ENCODE measurements at places on chromosomes 12 and 14. TPM values are rescaled to one million over a fixed set of nuclear protein-coding genes. Genes with fewer than 3 reads are reported as not detected.

- no peaks in the 10 kb centered on the region for H3K36me3 ChIP-seq
- H3K27ac ChIP-seq: no peak overlapping the region
- DNase-seq: no peak
Measured at GRCh38 chr14:36505892-36506731, 13.9 kb downstream of the NKX2-1 start.

GRCh38 chr14:98498019-98498885 is 773.7 kb downstream of the BCL11B start:
- H3K4me3 ChIP-seq: no peak overlapping the region
- H3K36me3 ChIP-seq: no peaks in the 10 kb centered on the region
- DNase-seq: no peak
- H3K4me1 ChIP-seq: no peaks in the 10 kb centered on the region
- H3K27me3 ChIP-seq: no peaks in the 10 kb centered on the region

- no peak overlapping the region for H3K4me3 ChIP-seq
- H3K27me3 ChIP-seq: no peaks in the 10 kb centered on the region
- no peaks in the 10 kb centered on the region for H3K36me3 ChIP-seq
- DNase-seq: no peak
- H3K4me1 ChIP-seq: no peaks in the 10 kb centered on the region
- no peak overlapping the region for H3K27ac ChIP-seq
Measured at GRCh38 chr12:90630006-90630405, 325.0 kb downstream of the CCER1 start.

- H3K4me1 ChIP-seq: no peaks in the 10 kb centered on the region
- no peak overlapping the region for H3K4me3 ChIP-seq
- DNase-seq: no peak
- no peaks in the 10 kb centered on the region for H3K36me3 ChIP-seq
Measured at GRCh38 chr14:34318014-34318413, 144.0 kb downstream of the SPTSSA start.

- DNase-seq: no peak
- H3K36me3 ChIP-seq: peaks cover 16% of the 10 kb centered on the region
- no peaks in the 10 kb centered on the region for H3K4me1 ChIP-seq
- no peak overlapping the region for H3K4me3 ChIP-seq
- no peak overlapping the region for H3K27ac ChIP-seq
Measured at GRCh38 chr14:96565811-96566210, 63.6 kb downstream of the PAPOLA start.

GRCh38 chr14:93970585-93970964 is 5.8 kb downstream of the ASB2 start:
- no peaks in the 10 kb centered on the region for H3K27me3 ChIP-seq
- no peaks in the 10 kb centered on the region for H3K36me3 ChIP-seq
- no peak overlapping the region for H3K4me3 ChIP-seq

GRCh38 chr12:89880690-89881350 is 172.2 kb upstream of the ATP2B1 start:
- H3K27ac ChIP-seq: no peak overlapping the region
- H3K4me3 ChIP-seq: no peak overlapping the region
- DNase-seq: no peak
- no peaks in the 10 kb centered on the region for H3K27me3 ChIP-seq
- H3K4me1 ChIP-seq: no peaks in the 10 kb centered on the region

Gene IL23A
- 0.41 TPM for total RNA-seq

Gene TSHR
- total RNA-seq: not detected

Gene SLC35E3
- 15.9 TPM for total RNA-seq

Gene DEPDC4
- total RNA-seq: 2.6 TPM

Gene TBX5
- total RNA-seq: not detected
